ENCODE measurements at places on chromosomes 5 and 9.
A peak's percentile ranks its signal among the peaks of the same experiment; 100 is the strongest.

DNA sequence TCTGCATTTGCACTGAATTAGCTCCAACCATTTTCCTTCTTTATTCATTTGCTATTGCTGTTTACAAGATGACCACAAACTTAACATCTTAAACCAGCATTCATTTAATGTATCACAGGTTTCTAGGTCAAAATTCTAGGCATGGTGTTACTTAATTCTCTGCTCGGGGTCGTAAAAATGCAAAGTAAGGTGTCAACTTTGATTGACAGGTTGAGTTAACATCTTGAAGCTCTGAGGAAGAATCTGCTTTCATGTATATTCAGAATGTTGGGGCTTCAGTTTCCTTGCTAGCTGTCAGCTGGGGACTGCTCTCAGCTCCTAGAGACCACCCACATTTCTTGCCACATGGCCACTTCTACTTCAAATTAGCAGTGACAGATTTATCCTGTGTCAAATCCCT is 348.7 kb upstream of the GRIN3A start:
- DNase-seq, result no peak

GRCh38 chr5:88536146-88536545 is 267.5 kb upstream of the TMEM161B start:
- DNase-seq, result no peak

DNA sequence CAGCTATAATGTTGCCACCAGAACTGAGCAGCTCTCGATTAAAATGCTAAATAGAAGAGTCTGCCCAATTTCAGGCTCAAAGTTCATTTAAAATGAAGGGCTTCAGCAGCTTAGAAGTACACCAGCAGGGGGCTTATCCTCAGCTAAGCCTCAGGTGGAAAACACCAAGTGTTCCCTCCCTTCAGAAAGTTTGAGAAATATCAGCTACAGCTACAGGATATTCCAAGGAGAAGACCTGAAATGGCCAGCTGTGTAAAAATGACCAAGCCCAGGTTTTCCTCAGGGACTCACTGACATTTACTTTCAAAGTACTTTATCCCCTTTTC is 395.4 kb downstream of the DTWD2 start:
- DNase-seq, result no peak

GRCh38 chr5:96070622-96071225 is 109.1 kb upstream of the ELL2 start:
- DNase-seq, result no peak

DNA sequence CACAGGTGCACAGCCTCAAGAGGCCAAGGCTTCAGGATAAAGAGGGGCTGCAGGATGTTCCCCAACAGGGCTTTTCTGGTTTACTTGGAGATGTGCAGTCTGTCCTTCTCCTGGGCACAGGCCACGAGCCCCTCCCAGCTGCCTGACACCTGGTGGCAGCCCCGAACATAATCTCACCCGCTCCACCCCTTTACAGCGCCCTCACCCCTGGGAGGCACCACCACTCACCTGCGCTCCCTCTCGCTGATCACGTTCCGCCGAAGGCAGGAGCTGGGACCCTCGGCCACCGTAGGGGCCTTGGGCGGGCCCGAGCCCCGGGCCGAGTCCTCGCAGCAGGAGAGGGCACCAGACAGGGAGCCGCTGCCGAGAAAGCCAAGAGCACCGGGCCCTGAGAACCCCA is 514 bp downstream of the SOHLH1 start:
- DNase-seq, result no peak

DNA sequence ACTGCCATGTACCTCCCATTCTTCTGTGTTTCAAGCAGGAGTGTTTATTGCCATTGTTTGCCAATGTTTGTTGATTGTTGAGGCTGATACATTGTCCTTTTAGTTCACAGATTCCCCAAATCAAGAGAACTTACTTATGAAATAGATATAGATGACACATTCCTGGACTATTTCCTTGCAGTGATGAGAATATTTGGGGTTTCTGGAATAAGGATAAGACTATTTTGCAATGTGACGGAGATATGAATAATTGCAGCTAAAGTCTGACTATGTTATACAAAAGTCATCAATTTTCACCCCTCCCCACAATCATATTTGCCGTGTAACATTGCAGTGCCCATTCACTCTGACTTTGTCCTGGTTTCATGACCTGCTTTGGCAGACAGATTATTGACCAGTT is 460.8 kb downstream of the CDH10 start:
- DNase-seq, result no peak

- DNase-seq, result no peak
These were observed 13.4 kb downstream of the UBE2QL1 start for GRCh38 chr5:6461793-6462650.

- no peak for DNase-seq
These were observed 140.2 kb downstream of the CEP120 start for GRCh38 chr5:123283031-123283430.

GRCh38 chr5:173714551-173715428 is 98.3 kb upstream of the BOD1 start:
- no peak for DNase-seq

DNA sequence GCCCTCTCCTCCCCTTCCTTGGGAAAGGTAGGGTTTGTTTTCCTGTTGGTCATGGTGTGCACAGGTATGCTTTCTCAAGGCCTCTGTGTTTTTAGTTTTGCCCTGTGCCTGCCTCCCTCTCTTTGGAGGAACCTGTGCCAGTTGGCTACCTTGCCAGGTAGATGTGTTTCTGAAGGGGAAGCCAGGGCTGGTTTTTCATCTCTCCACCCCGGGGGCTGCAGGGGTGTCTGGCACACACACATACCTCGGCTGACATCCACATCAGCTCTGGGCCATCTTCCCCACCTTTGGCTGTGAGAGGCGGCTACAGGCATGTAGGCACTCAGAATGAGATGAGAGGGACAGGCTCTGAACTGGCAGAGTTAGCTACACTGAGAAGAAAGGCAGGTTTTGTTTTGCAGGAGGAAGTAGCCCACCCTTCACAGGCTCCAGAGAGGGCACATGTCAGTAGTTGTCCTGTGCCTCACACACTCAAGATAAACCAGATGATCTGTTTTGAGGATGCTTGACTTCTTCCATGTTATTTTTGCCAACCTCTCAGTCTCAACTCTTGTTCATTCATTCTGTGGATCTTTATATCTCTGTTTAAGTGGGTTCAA is 9.7 kb downstream of the RGMB start:
- no peak for DNase-seq

DNA sequence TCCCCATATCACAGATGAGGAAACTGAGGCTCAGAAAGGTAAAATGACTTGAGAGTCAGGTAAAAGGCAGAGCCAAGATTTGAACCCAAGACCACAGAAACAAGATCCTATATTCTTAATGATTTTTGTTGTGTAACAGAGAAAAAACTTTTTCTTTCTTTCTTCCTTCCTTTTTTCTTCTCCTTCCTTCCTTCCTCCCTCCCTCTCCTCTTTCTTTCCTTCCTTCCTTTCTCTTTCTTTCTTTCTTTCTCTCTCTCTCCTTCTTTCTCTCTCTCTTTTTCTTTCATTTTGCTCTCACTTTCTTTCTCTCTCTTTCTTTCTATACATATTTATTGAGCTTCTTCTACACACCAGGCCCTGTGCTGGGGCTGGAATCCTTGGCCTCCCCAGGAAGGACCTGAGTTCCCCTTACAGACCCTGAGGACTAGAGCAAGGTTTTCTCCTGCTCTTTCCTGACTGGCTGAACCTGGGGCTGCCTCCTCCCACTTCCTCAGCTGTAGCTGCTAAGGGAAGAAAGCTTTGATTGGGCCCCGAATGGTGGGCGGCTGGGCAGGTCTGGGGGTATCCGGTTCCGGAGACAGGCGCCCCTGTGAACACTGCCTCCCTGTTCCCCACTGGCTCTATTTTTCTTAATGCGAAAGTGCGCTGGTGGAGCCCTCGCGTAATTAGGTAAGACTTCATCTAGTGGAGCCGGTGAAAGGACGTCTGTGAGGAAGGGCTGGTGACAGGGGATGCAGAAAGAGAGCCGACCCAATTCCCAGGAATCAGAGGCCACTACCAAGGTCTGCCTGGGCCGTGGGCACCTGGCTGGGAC is 27.4 kb upstream of the KIF12 start:
- DNase-seq, result no peak

DNA sequence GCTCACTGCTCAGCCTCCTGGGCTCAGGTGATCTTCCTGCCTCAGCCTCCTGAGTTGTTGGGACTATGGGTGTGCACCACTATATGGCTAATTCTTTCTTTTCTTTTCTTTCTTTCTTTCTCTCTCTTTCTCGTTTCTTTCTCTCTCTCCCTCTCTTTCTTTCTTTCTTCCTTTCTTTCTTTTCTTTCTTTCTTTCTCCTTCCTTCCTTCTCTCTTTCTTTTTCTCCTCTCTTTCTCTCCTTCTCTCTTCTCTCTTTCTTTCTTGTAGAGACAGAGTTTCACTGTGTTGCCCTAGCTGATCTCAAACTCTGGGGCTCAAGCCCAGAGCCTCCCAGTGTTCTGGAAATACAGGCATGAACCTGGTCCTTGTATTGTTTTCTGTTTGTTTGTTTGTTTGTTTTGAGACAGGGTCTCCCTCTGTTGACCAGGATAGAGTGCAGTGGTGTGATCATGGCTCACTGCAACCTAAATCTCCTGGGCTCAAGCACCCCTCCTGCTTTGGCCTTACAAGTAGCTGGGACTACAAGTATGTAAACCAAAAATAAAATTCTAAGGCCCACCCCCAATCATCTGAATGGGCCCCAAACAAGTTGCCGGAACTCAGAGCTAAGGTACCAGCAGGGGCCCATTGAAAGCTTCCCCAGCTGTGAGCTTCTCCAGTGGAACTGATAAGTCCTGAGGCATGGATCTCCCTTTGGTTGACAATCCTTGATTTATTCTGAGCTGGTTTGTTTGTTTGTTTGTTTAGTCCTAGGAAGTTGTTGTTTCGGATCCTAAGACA is 11.9 kb upstream of the BTF3 start:
- DNase-seq, result no peak

GRCh38 chr5:148739524-148739923 is 85.2 kb upstream of the HTR4 start:
- no peak for DNase-seq

GRCh38 chr5:149268928-149269557 is 2.6 kb upstream of the AFAP1L1 start:
- DNase-seq, result peak; percentile 68

DNA sequence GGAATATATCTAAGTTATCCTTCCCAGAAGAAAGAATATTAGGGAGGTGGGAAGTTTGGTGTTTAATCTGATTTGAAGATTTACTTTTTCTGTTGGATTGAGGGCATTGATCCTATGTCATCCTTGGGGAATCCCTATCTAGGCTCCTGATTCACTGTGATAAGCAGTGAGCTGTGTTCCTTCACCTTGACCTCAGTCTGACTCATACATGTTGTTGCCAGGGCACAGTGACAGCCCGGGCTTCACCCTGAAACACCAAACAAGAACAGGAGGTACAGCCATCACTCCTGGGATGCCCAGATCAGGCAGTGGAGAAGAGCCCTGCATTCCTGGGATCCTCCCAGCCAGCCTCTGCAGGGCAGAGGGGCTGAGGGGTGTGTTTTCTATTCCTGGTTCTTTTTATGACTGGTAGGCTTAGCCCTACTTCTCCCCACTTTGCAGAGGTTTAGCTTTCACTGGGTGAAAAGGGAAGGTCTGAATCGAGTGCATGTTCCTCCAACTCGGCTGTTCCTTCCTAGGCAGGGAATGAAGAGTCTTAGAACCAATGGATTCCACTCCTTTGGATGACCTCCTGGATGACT is 3.1 kb upstream of the FAM53C start:
- DNase-seq, result no peak

DNA sequence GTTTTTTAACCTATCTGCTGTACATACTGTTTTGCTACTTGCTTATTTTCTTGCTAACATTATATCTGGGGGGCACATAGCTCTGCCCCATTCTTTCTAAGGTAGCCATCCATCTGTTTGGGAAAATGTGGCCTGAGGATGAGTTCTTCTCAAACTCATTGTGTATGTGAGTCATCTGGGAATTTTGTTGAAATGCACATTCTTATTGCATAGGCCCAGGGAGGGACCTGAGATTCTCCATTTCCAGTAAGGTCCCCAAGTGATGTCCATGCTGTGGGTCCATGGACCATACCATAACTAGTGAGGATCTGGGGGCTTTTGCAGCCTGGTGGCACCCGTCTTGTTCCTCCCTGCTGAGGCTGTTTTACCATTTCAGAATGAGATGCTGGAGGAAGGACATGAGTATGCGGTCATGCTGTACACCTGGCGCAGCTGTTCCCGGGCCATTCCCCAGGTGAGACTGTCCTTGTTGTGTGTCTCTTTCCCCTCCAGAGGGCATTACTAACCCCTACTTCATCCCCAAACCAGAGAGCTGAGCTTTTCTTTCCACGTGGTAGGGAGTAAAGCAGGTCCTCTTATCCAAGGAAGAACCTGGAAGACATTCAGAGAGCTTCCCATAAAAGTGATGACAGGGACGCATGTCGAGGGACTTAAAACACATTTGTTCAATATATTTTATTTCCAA is 28.6 kb downstream of the CYFIP2 start:
- no peak for DNase-seq

GRCh38 chr5:122362361-122362760 is 50.3 kb downstream of the SNCAIP start:
- DNase-seq, result no peak

DNA sequence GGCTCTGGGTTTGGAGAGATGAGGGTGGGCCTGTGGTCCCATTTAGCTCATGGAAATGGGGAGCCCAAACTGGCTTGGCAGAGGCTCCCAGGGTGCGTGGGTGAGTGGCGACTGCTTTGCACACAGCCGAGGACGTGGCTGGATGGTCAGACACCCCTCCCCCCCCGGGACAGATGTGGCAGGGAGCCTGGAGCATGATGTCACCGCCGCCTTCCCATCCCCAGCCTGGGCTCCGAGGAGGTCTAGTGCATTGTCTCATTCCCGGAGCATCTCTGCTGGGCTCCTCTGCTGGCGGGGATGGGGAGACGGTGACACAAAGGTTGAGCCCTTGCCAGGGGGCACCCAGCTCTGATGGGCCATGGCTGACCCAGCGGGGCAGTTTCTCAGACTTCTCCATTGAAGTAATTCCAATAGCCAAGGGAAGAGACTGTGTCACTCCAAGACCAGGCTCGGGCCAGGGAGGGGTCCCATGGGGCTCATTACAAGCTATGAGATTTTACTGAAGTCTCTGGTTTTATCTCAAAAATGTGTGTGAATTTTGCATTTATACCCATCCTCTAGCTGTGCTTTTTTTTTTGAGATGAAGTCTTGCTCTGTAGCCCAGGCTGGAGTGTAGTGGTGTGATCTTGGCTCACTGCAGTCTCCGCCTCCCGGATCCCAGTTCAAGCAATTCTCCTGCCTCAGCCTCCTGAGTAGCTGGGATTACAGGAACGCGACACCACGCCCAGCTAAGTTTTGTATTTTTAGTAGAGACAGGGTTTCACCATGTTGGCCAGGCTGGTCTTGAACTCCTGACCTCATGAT is 36.1 kb downstream of the HMCN2 start:
- no peak for DNase-seq

DNA sequence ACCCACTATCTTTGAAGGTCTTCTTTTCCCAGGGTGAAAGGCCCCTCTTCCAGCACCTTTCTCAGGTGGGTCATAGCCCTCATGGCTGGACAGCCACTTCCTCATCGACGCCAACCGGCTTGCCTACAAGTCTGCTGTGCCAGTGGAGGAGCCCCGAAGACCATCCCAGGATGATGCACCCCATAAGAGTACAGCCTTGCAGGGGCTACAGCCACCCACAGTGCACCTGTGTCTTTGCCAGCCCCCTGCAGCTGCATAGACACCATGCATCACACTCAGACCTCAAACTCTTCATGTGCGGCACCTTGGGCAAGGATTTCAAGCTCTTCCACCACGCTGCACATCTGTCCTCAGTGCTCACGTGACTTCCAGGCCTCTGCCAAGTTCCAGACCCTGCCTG is 173.4 kb downstream of the SLF1 start:
- no peak for DNase-seq

All from activated CD4-positive, alpha-beta T cell treated with anti-CD3 and anti-CD28 coated beads, Interleukin-2, Interleukin-6, amounts not matched to agents 100 ng/mL and 50 ng/mL, durations not matched to agents 16 hours and 8 hours (primary cell).